GM06990 (cell line): ENCODE measurements at places on chromosomes 4 and X.

DNA sequence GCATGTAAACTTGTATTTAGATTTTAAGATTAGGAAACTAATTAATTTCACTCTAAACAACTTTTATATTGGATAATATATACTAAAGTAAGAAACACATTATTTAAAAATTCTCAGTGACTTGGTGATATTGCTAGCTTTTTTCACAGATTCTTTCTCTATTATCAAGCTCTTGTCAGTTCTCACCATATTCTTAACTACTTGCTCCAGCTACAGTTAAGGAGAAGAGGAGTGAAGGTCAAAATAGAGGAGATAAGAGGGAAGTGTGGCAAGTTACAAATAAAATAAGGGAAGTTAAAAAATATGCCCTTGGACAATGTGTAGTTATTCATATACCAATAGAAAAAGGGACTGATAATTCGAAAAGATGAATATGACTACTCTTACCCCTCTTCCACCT lies 34.7 kb upstream of the NAF1 start:
- no peak for DNase-seq

GRCh38 chrX:124679199-124679598 lies 332.8 kb downstream of the SH2D1A start:
- no peak for DNase-seq

DNA sequence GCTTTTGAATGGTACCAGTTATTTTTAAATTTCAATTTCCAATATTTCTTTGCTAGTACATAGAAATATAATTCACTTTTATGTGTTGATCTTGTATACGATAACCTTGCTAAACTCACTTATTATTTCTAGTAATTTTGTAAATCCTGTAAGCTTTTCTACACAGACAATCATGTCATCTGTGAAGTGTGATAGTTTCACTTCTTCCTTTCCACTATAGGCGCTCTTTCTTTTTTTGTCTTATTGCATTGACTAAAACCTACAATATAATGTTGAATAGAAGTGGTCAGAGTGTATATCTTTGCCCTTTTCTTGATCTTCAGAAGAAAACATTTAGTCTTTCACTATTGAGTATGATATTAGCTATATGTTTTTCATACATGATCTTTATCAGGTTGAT lies 76.6 kb downstream of the ZNF182 start:
- DNase-seq = no peak

DNA sequence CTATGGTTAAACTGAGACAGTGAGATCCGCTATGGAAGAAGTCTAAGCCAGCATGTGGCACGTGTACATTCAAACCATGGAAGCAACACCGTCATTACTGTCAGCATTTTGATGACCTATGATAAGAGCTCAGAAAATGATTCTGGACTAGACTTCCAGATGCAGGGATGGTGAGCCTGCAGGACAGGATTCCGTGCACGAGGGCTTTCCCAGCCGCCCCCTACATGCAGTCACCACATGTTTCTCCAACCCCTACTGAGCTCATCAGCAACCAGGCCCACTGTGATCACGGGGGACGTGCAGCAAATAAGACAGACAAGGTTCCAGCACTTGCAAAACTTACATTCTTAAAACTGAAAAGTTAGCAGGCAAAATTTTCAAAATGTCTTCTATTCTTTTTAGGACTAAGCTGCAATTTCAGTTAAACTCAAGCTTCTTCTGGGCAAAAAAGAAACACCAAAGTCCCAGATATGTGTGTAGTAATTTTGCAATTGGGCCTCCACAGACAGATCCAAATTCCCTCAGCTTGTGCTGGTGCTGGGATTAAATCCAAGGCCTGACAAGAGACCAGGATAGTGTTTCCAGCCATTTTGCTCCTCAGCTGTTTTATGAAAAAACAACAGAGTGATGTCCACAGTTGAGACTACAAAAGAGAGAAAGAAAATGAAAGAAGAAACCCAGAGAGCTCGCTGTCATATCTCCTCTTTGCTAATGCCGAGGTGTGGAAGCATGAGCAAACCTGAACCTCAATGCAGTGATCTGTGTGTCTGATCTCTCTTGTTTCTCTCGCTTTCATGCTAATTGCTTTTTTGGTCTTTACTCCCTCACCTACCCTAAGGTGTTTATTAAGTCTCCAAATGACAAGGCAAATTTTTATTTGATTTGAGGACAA lies 118.2 kb downstream of the AFAP1 start:
- DNase-seq = no peak

DNA sequence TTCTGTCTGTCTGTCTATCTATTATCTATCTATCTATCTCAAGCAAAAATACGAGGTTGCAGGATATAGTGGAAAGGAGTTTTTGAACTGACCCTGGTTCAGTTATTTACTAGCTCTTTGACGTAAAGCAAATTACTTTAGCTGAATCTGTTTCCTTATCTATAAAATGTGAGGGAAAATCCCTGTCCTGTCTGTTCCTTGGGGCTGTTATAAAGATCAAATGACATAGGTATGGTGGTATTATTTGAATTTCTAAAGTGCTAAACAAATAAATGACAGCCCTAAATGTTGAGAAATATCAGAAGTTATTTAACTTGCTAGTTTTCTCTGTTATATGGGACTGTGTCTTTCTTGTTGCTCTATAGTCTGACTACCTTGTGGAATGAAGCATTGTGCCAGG lies 55.0 kb downstream of the MAGEC1 start:
- no peak for DNase-seq

DNA sequence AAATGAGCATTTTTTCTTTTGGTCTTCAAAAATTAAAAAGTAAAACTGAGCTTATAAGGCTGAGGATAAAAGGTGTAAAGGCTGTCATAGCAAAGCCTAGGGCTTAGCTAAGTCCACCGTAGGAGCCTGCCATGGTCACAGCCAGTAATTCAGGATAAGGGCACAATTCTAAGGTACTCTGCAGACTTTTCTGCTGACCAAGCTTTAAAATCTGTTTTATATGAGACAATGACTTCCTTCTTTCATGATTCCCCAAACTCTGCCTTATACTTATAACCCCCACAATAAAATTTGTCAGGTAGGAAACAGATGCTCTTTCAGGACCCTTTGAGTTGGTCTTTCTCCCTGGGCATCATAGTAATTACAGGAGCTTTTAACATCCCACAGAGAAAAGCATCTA lies 138.5 kb downstream of the COL4A6 start:
- DNase-seq = no peak
